ENCODE measurements at places on chromosomes 16 and 17.

GRCh38 chr17:557371-557770 lies 157.3 kb downstream of the VPS53 start:
- DNase-seq = no peak

GRCh38 chr17:63805591-63805990 lies 21.6 kb upstream of the PSMC5 start:
- DNase-seq = no peak

DNA sequence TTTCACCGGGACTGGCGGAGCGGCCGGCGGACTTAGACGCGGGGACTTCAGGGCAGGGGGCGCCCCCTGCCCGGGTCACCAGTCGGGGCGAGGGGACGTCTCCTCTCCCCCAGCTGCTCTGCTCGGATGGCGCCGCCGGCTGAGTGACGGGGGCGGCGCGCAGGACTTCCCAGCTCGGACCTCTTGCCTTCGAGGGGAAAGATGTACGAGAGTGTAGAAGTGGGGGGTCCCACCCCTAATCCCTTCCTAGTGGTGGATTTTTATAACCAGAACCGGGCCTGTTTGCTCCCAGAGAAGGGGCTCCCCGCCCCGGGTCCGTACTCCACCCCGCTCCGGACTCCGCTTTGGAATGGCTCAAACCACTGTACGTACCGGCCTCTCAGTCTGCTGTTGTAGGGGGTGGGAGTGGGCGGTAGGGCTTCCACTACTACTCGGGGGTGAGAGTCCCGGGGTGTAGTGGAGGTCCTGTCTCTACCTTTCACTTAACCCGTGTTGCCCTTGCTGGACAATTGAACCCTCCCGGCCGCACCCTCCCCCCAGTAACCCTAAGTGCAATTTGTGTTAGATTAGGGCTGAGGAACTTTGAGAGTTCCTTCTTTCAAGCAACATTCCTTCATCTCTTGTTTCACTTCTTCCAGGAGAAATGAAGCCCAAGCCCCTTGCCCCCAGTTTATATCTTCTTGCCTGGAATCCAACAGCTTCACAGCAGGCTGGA lies 21.9 kb downstream of the GJD3 start:
- DNase-seq = no peak

DNA sequence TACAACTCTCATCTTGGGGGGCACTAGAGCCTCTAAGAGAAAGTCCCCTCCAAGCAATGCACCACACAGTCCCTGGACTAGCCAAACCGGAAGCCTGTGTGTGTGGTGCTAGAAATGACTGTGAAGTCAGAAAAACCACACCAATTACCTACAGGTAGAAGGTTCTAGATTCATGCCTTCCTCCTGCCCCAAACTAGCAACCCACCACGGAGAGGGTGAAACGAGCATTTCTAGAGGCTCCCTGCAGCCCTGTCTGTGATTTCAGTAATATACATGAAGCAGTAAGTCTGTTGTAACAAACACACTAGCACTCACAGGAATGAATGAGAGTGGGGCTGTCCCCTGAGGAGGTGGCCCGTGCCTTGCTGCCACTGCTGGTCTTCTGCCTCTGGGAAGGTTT lies 13.6 kb downstream of the ZFHX3 start:
- DNase-seq = no peak

DNA sequence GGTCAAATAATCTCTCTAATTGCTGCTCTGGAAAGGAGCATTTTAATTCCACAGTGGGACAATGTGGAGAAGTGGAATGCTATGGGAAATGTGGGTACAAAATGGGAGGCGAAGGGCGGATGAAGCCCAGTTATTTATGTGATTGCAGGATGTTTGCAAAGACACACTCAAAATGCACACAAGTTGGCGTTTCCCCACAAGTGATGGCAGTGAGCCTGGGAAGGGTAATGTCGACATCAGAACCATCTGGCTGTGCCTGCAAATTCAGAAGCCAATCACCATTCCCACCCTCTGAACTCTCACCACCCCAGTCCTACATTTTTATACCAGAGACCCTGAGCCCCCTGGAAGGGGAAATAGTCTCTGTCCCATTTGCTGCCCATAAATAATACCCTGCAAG lies 201.1 kb downstream of the SOX9 start:
- DNase-seq = no peak

DNA sequence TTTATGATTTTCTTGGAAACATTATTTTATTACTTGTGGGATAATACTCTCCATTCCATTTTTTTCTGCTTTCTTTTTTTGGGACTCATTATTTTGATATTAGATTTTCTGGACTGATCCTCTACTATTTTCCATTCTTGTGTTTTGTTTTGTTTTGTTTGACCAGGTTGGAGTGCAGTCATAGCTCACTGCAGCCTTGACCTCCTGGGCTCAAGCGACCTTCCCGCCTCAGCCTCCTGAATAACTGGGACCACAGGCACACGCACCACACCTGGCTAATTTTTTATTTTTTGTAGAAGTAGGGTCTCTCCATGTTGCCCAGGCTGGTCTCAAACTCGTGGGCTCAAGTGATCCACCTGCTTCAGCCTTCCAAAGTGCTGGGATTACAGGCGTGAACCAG lies 44.1 kb downstream of the RBBP6 start:
- DNase-seq = no peak

GRCh38 chr16:85139881-85140339 lies 27.6 kb upstream of the CIBAR2 start:
- DNase-seq = no peak

DNA sequence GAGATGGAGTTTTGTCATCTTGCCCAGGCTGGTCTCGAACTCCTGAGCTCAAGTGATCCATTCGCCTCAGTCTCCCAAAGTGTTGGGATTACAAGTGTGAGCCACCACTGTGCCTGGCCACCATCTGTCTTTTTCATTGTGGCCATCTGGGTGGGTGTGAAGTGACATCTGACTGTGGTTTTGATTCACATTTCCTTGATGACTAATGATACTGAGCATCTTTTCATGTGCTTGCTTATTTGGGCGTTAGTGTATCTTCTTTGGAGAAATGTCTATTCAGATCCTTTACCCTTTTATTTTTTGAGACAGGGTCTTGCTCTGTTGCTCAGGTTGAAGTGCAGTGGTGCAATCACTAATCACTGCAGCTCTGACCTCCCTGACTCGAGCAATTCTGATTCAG lies 53.9 kb upstream of the ERN1 start:
- DNase-seq = no peak

GRCh38 chr16:47966325-47966724 lies 189.5 kb downstream of the ABCC12 start:
- DNase-seq = no peak

Data from stimulated activated CD4-positive, alpha-beta T cell treated with anti-CD3 and anti-CD28 coated beads, Interleukin-2, amount 100 ng/mL, for 4 hours (primary cell).